ENCODE measurements at places on chromosomes 3 and 15. TPM values are rescaled to one million over a fixed set of nuclear protein-coding genes. Genes with fewer than 3 reads are reported as not detected.

DNA sequence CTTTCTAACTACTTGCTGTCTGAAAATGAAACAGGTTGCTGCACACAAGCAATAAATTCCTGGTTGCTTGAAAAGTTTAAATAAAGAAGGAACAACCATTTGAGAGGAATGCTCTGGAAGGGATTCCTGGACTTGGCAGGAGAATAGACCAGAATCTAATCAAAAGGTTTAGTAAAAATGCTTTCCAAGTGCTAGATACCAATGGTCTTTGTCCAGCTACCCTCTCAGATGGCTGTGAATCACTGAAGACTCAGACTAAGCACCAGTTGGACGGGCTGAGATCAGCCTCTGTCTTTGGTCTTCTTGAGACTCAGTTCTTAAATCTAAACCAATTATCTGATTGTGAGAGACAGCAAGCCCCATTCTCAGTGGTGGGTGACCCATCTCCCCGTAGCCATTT lies 27.7 kb upstream of the LPP start:
- no peaks in the 10 kb centered on the region for H3K27me3 ChIP-seq
- H3K4me3 ChIP-seq: no peak overlapping the region
- DNase-seq: no peak
- H3K27ac ChIP-seq: no peak overlapping the region
- H3K4me1 ChIP-seq: no peaks in the 10 kb centered on the region

Gene CASR
- not detected for total RNA-seq

Gene CHL1
- 0.60 TPM for total RNA-seq

Gene CA12
- not detected for total RNA-seq

DNA sequence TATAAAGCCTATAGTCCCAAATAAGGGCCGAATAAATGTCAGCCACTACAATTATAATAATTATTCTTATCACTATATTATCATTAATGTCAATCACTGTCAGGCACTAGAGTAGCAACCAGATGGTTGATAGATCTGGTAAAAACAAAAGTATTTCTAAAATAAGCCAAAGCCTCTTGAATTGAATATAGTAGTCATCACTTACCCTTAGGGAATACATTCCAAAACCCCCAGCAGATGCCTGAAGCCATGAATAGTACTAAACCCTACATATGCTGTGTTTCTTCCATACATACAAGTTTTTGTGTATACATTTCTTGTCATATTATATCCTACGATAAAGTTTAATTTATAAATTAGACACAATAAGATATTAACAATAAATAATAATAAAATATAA lies 59.1 kb downstream of the LRRC3B start:
- no peaks in the 10 kb centered on the region for H3K36me3 ChIP-seq
- H3K4me3 ChIP-seq: no peak overlapping the region
- DNase-seq: no peak
- H3K4me1 ChIP-seq: no peaks in the 10 kb centered on the region
- H3K27me3 ChIP-seq: no peaks in the 10 kb centered on the region
- no peak overlapping the region for H3K27ac ChIP-seq

DNA sequence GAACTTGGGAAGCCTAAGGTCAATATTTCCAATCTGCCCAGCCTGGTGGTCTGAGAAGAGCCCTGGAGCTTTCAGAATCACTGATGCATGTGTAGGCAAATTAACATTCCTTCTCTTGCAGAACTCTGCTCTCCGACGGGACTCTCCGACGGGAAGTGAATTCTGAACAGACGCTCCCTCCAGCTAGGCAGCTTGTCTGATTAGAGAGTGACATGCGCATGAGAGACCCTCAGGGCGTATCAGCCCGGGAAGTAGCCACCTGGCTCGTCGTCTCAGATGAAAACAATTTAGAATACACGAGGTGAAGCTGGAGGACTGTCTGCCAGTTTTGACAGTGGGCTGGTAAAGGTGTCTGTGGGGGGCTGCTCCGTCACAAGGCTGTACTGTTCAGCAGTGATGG lies 103.1 kb downstream of the DGKG start:
- no peak overlapping the region for H3K27ac ChIP-seq
- no peaks in the 10 kb centered on the region for H3K36me3 ChIP-seq
- no peaks in the 10 kb centered on the region for H3K27me3 ChIP-seq
- no peak for DNase-seq
- H3K4me1 ChIP-seq: peaks cover 34% of the 10 kb centered on the region

Gene ISLR
- total RNA-seq: not detected

DNA sequence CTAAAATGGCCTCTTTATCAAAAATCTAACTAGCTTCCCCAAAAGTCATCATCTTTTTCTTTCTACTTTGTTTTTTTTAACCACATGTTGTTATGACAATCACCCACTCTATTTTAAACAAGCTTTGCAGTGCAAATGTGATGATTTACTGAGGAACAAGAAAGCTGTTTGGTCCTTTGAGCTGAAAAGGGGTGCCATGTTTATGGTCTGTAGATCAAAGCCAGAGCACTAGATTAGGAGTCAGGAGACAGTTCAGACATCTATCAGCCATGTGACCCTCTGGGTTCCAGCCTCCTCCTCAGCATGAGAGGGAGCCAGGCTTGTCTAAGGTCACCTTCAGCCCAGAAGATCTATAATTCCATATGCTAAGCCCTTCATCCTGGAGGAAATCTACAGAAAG lies 65.9 kb downstream of the RPL22L1 start:
- no peak overlapping the region for H3K27ac ChIP-seq
- no peaks in the 10 kb centered on the region for H3K36me3 ChIP-seq
- DNase-seq: no peak
- no peaks in the 10 kb centered on the region for H3K4me1 ChIP-seq
- H3K4me3 ChIP-seq: no peak overlapping the region

DNA sequence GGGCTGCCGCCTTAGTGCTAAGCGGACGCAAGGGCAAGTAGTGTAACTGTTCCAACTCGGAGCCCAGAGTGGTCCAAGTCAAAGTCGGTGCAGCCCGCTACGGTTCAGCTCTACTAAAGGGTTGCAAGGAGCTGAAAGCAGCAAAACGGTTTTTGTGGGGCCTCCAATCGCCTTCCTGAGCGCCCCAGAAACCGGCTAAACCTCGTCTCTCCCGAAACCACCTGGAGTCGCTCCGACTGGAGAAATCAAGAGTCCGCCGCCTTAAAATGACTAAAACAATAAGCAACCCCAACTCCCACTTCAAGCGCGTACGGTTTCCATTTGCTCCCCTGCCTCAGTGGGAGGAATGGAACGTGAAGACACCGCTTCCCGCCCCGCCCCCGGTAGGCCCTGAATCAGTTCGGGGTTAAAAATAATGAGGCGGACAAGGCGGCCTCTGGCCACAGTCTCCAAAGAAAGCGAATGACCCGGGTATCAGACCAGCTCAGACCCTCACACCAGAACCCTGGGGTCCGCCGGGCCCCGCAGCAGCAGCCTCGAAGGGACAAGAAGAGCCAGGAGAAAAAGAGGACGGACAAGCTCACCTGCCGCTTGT lies 401 bp downstream of the SEC11A start:
- no peaks in the 10 kb centered on the region for H3K27me3 ChIP-seq
- peaks cover 34% of the 10 kb centered on the region for H3K4me1 ChIP-seq
- peaks cover 5% of the 10 kb centered on the region for H3K36me3 ChIP-seq
- peak overlapping the region; percentile 100 for H3K27ac ChIP-seq

DNA sequence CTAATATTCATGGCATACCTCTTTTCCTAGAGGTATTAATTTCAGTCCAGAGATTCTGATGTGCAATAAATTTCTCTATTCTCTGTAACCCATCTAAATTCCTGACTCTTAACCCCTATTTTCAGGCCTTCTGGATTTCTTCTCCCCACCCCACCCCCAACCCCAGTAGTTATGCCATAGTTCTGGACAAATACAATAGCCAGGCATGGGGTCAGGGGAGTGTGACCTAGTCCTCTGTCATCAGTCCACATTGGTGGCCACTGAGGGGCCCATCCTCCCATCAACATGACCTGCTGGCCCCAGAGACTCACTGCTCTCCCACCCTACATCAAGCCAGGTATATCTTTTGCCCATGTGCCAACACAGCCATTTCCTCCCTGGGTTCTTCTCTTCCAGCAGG lies 3.8 kb upstream of the LIPC start:
- no peaks in the 10 kb centered on the region for H3K27me3 ChIP-seq
- no peak overlapping the region for H3K27ac ChIP-seq
- no peaks in the 10 kb centered on the region for H3K36me3 ChIP-seq
- DNase-seq: no peak
- H3K4me1 ChIP-seq: no peaks in the 10 kb centered on the region

- H3K27me3 ChIP-seq: peaks cover 13% of the 10 kb centered on the region
- peak; percentile 46 for DNase-seq
- no peaks in the 10 kb centered on the region for H3K36me3 ChIP-seq
- peak overlapping the region; percentile 51 for H3K27ac ChIP-seq
These were observed 508 bp upstream of the SMAD6 start for GRCh38 chr15:66701422-66702034.

DNA sequence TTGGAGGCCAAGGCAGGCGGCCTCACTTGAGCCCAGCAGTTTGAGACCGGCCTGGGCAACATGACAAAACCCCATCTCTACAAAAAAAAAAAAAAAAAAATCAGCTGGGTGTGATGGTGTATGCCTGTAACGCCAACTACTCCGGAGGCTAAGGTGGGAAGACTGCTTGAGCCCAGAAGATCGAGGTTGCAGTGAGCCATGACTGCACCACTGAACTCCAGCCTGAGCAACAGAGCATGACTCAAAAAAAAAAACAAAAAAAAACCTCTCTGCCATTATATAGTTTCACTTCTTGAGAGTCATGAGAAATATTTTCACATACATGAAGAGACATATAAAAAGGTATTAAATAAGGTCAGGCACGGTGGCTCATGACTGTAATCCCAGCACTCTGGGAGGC lies 45.9 kb upstream of the CP start:
- H3K27ac ChIP-seq: no peak overlapping the region
- H3K27me3 ChIP-seq: no peaks in the 10 kb centered on the region
- H3K36me3 ChIP-seq: no peaks in the 10 kb centered on the region
- no peak overlapping the region for H3K4me3 ChIP-seq

DNA sequence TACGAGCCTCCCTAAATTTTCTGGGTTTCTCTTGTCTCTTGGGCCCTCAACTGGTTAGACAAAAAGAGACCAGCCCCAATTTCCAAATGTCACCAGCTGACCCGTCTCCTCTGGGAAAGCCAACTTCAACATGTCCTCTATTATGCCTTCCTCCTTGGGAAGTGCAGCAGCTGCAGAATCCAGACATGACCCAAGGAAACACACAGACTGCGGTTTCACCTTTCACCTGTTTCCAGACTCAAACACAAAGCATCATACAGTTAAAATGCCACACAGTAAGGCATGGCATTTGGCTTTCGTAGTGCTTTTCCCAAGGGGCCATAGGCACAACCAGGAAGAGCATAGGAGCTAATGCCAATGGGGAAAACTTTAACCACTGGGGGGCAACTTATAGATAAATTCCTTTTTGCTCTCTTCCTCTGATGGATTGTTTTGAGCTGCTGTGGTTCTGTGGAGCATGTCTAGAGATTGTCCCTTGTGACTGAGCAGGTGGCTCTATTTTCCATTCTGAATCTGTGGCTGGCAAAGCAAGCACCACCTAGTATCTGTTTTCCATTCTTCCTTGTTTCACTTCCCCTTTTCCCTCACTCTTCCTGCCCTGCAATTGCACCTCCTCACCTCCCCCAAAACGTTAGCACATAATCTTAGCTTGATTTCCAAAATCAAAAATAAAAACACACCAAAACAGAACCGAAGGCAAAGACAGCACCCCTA lies 49.3 kb downstream of the HHLA2 start:
- peaks cover 9% of the 10 kb centered on the region for H3K27me3 ChIP-seq
- no peak overlapping the region for H3K27ac ChIP-seq
- H3K4me3 ChIP-seq: no peak overlapping the region
- H3K4me1 ChIP-seq: no peaks in the 10 kb centered on the region
- H3K36me3 ChIP-seq: no peaks in the 10 kb centered on the region
- no peak for DNase-seq

GRCh38 chr3:21515417-21515816 lies 235.6 kb downstream of the ZNF385D start:
- no peaks in the 10 kb centered on the region for H3K27me3 ChIP-seq
- H3K4me1 ChIP-seq: no peaks in the 10 kb centered on the region
- no peaks in the 10 kb centered on the region for H3K36me3 ChIP-seq
- H3K27ac ChIP-seq: no peak overlapping the region

DNA sequence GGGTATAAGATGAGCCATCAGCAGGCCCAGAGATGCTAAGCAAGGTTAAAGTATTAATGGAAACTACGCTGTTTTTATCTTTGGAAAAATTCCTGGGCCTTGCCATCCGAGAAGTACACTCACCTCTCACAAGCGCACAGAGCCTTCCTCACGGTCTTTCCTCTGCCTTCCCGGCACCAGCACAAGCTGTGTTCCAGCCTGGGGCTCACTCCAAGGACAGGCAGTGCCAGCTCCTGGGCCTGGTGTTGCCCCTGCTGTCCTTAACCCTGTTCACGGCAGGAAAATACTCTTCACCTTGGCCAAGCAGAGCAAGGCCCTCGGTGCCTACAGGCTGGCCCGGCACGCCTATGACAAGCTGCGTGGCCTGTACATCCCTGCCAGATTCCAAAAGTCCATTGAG lies 14.3 kb upstream of the RHO start:
- H3K36me3 ChIP-seq: peaks cover 6% of the 10 kb centered on the region
- DNase-seq: no peak
- H3K4me3 ChIP-seq: no peak overlapping the region
- peak overlapping the region; percentile 82 for H3K27ac ChIP-seq
- H3K27me3 ChIP-seq: no peaks in the 10 kb centered on the region

DNA sequence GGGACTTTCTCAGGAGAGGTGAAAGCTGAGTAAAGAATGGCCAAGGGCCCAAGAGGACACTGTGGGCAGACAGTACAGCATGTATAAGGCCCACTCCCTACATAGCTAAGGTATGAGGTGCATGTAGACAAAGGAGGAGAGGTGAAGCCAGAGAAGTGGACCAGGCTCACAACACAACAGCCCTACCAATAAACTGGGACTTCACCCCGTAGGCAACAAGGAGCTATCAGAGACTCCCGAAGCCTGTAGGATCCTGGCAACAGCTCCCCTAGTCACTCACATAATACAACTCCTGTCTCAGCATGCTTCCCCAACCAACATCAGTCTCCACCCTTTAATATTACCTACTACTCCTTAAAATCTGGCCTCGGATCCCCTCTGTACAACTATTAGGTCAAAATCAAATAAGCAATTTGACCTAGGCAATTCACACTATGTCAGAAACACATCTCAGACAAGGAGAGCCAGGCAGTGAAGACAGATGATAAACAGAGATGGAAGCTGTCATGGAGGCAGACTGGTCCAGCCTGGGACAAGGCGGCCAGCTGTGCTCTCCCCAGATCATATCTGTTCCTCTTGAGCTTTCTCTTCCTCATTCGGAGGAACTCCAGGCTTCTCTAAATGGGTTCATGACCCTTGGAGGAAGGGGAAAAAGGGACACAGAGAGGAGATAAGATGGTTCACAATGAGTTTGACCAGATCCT lies 1.4 kb downstream of the XXYLT1 start:
- peaks cover 5% of the 10 kb centered on the region for H3K36me3 ChIP-seq
- no peak overlapping the region for H3K27ac ChIP-seq
- H3K4me3 ChIP-seq: peak overlapping the region; percentile 84
- no peaks in the 10 kb centered on the region for H3K27me3 ChIP-seq

Gene MITF
- total RNA-seq: 0.23 TPM

DNA sequence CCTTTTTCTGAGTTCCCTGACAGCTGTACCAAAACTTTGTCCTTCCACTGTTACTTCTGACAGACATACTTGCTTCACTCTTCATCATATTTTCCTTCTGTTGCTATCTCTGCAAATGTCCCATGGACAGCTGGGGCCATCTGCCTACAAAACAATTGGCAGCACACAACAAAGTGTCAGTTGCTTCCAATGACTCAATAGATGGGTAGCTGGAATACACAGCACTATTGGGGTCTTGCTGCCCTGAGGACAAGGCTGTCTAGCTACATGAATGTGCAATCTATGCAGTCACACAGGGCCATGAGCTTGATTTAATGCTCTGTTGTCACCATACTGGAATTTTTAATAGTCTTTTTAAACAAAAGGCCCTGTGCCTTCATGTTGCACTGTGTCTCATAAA lies 192.8 kb downstream of the DTWD1 start:
- H3K27me3 ChIP-seq: peaks cover 3% of the 10 kb centered on the region
- no peak overlapping the region for H3K4me3 ChIP-seq
